ENCODE measurements at places on chromosomes 7 and 10.

GRCh38 chr7:90726623-90727022 lies 130.5 kb downstream of the CDK14 start:
- DNase-seq, result peak; percentile 5

- no peak for DNase-seq
Observed at GRCh38 chr10:93756118-93756517, 1.6 kb upstream of the LGI1 start.

DNA sequence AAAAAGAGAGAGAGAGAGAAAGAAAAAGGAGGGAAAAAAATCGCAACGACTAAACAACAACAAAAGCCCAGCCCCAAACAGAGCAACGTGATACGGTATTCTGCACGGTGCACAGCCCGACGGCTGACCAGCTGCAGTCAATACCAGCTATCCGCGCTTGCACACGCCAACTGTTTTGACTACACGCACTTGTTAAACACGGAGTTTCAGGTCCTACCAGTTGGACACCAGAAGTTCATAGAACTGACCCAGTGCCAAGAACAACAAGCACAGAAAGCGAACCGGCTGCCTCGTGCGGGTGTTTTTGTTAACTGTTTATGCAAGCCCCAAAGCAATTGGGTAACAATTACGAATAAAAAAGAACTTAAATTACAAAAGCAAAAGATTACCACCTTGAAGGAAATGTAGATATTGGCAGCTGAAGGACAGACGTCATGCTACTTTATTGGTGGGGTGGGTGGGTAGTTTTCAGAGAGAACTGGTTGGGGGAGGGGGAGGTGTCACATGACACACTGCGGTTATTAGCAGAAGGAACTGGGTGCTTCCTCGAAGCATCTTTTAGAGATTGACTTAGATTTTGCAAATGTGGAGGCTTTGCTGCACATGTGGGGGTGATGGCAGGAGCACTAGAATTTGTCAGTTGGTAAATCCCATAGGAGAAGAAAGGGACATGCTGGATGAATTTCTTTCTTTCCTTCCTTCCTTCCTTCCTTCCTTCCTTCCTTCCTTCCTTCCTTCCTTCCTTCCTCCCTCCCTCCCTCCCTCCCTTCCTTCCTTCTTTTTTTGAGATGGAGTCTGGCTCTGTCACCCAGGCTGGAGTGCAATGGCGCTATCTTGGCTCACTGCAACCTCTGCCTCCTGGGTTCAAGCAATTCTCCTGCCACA lies 110.6 kb upstream of the EFCAB10 start:
- DNase-seq, result peak; percentile 78

DNA sequence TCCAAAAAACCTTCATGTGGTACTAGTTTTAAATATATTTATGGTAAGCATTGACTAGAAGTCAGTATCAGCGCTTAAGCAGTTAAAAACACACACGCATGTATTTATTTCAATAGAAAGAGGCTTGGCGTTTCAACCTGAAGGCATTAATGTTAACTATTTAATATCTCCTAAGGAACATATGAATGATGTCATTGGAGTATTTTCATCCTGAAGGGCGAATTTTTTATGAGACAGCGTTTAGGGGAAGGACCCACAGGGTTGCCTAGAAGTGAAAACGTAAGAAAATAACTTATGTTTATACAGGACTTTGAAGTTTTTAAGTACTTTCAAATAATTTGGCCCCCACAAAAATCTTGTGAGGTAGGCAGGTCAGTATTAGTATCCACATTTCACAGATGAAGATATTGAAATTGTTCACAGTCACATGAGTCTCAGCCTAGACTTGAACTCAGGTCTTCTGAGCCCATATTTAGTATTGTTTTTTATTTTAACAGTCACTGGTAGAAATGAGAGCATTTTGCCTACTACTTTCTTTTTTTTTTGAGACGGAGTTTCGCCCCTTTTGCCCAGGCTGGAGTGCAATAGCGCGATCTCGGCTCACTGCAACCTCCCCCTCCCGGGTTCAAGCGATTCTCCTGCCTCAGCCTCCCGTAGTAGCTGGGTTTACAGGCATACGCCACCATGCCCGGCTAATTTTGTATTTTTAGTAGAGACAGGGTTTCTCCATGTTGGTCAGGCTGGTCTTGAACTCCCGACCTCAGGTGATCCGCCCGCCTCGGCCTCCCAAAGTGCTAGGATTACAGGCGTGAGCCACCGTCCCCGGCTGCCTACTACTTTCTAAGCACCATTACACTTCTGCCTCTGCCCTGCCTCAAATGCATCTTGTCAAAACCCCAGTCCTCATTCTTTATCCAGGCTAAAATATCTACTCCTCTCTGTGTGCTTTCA lies 1.8 kb downstream of the SLK start:
- DNase-seq, result no peak

GRCh38 chr10:89523274-89523673 lies 12.1 kb downstream of the SLC16A12 start:
- DNase-seq, result no peak

- no peak for DNase-seq
Observed at GRCh38 chr10:70714951-70715350, 42.6 kb downstream of the ADAMTS14 start.

DNA sequence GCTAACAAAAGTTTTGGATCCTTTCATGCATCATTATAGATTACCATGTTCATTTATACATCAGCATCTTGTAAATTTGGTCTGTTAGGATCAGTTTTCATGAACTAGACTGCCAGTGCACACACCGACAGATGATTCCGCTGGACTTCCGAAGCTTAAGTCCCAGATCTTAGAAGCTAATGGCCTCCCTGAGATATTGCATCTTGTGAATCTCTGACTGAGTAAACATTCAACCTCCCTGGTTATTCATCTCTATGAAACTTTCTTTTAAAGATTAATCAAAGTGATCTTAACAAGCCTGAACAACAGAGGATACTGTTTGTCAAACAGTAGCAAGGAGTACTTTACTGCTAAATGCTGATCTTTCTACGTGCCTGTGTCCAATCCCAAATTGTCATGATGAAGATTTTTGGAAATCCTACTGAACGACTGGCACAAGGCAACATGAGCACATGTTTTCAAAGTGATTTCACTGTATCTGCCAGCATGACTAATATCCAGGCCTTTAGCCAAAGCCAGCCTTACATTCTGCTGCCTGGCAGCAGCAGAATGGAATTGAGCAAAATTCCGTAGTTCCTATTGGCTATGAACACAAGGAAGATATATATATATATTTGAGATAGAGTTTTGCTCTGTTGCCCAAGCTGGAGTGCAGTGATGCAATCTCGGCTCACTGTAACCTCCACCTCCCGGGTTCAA lies 91.3 kb upstream of the ANK3 start:
- DNase-seq, result no peak

GRCh38 chr10:106566873-106567272 lies 597.6 kb downstream of the SORCS1 start:
- no peak for DNase-seq

GRCh38 chr7:35537067-35538023 lies 157.6 kb downstream of the HERPUD2 start:
- DNase-seq, result peak; percentile 91

DNA sequence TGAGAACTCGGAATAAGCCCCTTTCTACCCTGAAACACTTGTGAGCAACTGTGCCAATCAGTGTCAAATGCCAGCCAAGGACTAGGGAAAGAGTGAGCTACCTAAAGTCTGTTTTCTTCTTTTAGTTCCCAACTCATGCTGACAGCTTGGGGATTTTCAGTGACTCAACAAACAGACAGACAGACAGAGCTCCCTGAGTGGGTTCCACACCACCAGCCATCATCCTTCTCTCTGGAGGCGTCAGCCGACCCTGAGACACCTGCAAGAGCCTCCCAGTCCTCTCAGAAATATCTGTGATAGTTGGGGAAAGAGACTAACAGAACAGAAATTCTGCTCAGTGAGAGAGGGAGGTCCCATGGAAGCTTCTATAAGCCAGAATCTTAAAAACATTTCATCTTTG lies 49.5 kb downstream of the GATA3 start:
- DNase-seq, result no peak

DNA sequence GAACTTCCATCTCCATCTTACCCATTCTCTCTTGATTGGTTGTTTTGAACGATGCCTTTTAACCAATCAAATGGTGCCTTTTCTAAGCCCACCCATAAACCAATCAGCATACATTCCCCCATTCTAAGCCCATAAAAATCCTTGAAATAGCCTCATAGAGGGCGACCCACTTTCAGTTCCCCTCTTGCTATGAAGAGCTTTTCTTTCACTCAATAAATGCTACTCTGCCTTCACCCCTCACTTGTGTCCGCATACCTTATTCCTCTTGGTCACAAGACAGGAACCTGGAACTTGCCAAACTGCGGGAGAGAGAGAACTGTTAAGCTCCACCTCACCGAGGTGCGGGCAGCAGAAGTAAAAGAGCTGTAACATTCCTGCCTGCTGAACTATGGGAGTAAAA lies 1602.0 kb upstream of the LRRTM3 start:
- no peak for DNase-seq

GRCh38 chr10:80661526-80661925 lies 123.8 kb downstream of the SH2D4B start:
- no peak for DNase-seq

DNA sequence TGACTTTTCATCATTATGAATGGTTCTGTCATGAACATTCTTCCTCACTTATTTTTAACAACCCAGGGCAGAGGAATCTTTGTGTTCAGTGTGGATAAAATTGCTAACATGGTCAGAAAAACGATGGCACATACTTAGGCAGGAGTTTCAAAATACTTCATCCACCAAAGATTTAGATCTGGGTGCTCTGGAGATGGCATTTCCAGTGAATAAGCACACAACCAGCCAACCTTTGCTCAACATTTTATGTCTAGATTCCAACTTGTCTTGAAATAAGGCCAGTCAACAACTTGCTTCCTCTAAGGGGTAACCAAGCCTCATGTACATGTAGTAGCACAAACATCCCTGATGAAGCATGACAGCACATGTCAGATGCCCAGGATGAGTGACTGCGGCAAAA lies 33.4 kb upstream of the ADRB1 start:
- no peak for DNase-seq

DNA sequence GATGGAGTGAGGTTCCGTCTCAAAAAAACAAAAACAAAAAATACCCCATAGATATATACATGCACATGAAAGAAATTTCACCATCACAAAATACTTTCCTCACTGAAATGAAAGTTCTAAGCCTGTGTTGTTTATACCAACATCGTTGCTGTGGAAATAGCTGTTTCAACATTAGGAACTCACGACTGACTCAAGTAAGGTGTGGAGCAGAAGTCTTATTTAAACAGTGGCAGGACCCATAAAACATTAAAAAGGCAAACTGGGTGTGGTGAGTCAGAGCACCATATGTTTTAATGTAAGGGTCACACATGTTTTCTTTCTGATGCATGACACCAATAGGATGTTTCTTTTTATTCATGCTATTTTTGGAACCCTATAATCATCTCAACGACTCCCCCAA lies 48.3 kb downstream of the BAIAP2L1 start:
- DNase-seq, result no peak

GRCh38 chr10:124522933-124523871 lies 61.6 kb downstream of the LHPP start:
- DNase-seq, result no peak

GRCh38 chr7:112420236-112420861 lies 29.9 kb upstream of the IFRD1 start:
- DNase-seq, result no peak

DNA sequence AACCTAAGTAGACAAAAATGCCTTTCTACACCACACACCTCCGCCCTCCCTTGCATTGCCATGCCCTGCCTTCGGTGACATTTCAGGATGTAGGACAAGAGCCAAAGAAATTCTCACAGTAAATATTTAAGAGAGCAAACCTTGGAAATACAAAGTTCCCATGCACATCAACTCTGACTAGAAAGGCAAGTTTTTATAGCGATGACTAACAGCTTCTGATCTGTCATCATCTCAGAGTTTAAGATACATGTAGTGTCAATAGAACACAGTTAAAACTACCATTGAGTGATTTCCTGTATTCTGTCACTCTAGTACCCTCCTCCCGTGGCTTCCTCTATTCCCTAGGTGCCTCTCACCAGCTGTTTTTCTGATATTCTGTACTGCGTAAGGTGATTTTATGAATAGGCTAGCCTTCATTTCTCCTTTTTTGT lies 20.7 kb downstream of the SLC16A9 start:
- no peak for DNase-seq

Data from ELF-1 (cell line).